ENCODE measurements at places on chromosomes 2 and 18. TPM values are rescaled to one million over a fixed set of nuclear protein-coding genes. Genes with fewer than 3 reads are reported as not detected.

MEMO1 gene
- 48.8 TPM for total RNA-seq

PLCL1 gene
- 28.8 TPM for total RNA-seq

HOXD4 gene
- total RNA-seq, result not detected

- peak; percentile 36 for DNase-seq
These were observed 26.0 kb upstream of the NMI start for GRCh38 chr2:151315381-151315903.

GRCh38 chr2:36539631-36540030 is 58.3 kb downstream of the FEZ2 start:
- DNase-seq, result no peak

- peak; percentile 26 for DNase-seq
These were observed 175.4 kb downstream of the NRP2 start for GRCh38 chr2:205857520-205858237.

- no peak for DNase-seq
These were observed 777.6 kb upstream of the FANCL start for GRCh38 chr2:59018737-59019136.

DNA sequence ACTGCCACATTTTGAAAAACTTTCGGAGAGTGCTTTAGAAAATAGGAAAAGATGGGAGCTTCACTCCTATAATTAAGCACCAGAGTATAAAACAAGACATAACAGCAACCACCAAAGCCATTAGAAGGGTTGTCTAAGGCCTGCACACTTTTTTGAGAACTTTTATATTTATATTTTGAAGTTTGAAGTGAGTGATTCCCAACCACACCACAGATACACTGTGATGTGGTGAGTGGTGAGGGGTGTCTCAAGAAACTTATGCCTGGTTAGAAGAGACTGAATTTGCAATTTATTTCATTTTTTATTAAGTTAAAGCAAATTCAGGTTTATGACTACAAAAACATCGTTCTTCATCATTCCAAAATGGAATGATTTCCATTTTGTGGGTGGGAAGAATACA is 161.9 kb downstream of the DNAH6 start:
- no peak for DNase-seq

DNA sequence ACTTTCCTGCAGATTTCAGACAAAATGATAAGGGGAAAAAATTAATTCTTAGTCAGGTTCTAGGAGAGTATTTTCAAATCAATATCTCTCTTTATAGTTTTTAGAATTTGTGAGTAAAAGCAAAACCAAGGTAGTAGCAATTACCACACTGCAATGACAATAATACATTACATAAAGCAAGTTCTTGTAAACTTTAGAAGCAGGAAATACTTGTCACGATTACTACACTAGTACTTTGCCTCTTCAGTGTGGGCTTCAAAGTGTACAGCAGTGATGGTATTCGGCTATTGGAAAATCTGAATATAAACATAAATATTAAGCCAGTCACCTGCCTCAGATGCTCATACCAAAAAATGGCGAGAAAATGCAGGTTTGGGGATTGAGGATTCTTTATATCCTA is 81.0 kb downstream of the ALPK2 start:
- no peak for DNase-seq

GRCh38 chr2:186576614-186577013 is 13.2 kb upstream of the ITGAV start:
- DNase-seq, result no peak

- DNase-seq, result peak; percentile 93
These were observed at the start of gene CBLN2 for GRCh38 chr18:72544092-72544886. TSS of gene CBLN2 (minus strand) at chr18:72544342. CDS start at chr18:72542160, 2,182 bp downstream.

DNA sequence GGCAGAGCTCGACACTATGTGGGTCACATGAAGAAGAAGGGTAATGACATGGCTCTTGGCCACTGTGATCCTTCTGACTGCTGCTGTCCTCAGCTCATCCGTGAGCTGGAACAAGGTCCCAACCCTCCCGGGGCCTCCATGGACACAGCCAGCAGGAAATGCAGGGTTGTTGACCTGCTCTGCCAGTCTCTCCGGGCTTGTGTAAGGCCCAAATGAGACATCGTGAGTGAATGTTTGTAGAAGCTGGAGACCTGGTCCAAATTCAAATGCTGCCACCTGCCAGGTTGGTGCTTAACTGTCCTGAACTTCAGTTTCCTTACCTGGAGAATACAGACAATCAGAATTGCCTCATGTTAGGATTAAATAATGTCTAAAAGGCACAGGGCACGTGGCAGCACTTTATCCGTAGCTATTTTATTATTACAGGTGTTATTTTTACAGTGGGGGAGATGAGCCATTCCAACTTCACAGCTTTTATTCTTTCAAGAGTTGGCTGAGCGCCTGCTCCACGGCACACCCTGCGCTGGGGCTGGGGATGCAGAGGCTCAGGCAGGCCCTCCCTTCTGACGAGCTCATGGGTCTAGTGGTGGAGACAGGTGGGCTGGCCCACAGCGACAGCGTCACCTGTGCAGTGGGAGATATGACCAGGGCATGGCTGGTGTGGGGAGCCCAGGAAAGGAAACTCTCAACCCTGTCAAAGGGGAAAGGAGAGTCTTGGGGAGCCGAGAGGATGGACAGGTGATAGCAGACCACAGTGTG is 15.1 kb downstream of the ARHGEF4 start:
- DNase-seq, result no peak

- no peak for DNase-seq
These were observed 290.1 kb upstream of the HDAC4 start for GRCh38 chr2:239690651-239691631.

DNA sequence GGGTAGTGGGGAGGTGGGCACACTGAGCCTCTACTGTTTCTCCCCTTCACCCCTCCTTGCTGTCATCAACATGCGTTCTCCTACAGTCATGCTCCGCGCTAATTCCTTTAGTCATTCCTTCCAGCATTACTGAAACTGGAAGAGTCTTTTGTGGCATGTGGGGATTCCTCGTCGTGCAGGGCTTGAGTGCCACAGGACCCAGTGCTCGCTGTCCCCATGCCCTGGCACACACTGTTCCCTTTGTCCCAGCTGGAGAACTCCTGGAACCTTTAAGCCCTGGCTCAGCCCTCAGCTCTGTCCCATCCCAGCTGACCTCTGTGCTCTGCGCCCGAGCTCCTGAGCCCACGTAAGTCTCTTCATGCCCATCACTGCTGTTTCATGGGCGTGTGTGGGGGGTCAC is 42.1 kb downstream of the ODC1 start:
- DNase-seq, result no peak

DNA sequence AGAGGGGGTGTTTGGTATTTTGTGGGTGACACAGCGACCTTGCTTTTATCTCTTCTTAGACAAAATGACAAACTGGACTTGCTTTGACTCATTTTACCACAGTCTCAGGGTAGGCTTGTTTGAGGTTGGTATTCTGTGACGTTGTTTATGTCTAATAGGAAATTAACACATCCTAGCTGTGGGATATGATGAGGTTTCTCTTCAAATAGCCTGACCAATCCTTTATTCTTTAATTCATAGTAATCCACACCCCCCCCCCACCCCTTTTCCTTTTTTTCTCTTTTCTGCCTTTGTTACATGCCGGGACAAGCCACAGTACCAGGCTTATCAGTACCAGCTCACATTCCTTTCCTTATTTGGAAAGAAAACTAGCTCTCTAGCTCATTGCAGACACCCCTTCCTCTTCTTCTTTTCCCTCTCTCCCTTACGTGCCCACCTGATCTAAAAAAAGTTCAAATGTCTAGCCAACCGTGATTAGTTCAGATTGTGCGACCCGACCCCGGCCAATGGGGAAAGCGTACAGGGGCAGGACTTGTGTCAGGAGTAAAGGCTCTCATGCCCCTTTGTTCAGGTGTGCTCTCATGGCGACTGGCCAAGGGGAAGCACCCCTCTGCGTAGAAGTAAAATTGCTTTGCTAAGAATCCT is 52.2 kb upstream of the PTPRM start:
- DNase-seq, result no peak

DNA sequence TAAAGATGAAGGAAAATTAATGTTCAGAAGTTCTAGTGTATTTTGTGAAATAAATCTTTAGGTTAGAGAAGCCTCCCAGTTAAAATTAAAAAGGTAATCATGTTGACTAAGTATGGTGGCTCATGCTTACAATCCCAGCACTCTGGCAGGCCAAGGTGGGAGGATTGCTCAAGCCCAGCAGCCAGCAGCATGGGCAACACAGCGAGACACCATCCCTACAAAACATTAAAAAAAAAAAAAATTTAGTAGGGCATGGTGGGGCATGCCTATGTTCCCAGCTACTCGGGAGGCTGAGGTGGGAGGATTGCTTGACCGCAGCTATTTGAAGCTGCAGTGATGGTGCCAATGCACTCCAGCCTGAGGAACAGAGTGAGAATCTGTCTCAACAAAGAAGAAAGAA is 17.9 kb downstream of the XPO1 start:
- no peak for DNase-seq

- no peak for DNase-seq
These were observed 433.1 kb downstream of the NCKAP5 start for GRCh38 chr2:133135035-133135654.

GRCh38 chr2:192194866-192195547 is at the start of gene TMEFF2:
TSS of gene TMEFF2 (minus strand) at chr2:192194933. CDS start at chr2:192194524, 409 bp downstream.
- DNase-seq, result peak; percentile 99
